GM13976 (cell line): ENCODE measurements at places on chromosomes 4 and X.
A peak's percentile ranks its signal among the peaks of the same experiment; 100 is the strongest.

- no peak for DNase-seq
Measured at GRCh38 chrX:16658284-16658683, 8.3 kb downstream of the S100G start.

- peak; percentile 48 for DNase-seq
Measured at GRCh38 chrX:47283015-47283771, 50.4 kb downstream of the USP11 start.

DNA sequence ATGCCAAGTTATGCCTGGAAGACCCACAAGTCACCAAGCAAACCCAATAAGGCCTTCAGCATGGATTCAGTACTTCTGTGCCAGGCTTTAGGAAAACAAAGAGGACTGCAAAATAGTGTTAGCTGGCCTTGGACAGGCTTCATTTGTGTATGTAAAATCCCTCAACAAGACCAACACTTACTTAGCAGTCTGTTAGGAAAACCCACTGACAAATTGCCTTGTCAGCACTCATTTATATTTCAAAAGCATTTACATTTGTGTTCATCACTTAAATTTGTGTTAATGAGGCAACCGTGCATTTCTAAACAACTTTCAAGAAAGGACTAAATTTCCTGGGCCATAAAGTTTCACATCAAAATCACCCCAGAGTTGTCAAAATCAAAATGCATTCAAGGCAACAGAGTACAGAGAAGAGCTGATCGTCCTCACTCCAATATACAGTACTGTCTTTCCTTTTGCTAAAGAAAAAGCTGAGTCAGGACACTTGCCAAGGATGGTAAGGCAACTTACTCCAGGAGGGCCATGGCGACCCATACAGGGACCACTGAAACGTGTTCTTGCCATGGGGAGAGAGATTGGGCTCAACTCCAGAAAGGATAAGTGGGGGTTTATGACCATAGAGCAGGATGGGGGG, 1.6 kb downstream of the S100G start:
- no peak for DNase-seq

GRCh38 chr4:47209833-47210232, 178.5 kb downstream of the GABRB1 start:
- DNase-seq = no peak

DNA sequence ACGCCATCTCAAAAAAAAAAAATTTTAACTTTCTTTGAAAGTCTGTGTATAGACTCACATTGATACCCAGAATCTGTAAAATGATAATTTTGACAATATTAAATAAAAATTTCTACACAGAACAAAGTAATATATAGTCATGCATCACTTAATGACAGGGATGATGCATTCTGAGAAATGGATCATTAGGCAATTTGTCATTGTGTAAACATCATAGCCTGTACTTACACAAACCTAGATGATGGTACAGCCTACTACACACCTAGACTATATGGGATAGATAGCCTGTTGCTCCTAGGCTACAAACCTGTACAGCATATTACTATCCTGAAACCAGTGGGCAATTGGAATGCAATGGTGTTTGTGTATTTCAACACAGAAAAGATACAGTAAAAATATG, 107.7 kb downstream of the BLTP1 start:
- no peak for DNase-seq

GRCh38 chr4:83212041-83212851, 72.4 kb downstream of the COQ2 start:
- no peak for DNase-seq

GRCh38 chrX:36407836-36408235, 488.3 kb downstream of the CFAP47 start:
- DNase-seq = no peak

GRCh38 chr4:150297861-150298474, 219.7 kb downstream of the DCLK2 start:
- peak; percentile 22 for DNase-seq

- no peak for DNase-seq
Measured at GRCh38 chr4:78748381-78748780, 27.8 kb upstream of the BMP2K start.

- DNase-seq = peak; percentile 19
Measured at GRCh38 chr4:10460313-10461047, 3.3 kb upstream of the ZNF518B start.

DNA sequence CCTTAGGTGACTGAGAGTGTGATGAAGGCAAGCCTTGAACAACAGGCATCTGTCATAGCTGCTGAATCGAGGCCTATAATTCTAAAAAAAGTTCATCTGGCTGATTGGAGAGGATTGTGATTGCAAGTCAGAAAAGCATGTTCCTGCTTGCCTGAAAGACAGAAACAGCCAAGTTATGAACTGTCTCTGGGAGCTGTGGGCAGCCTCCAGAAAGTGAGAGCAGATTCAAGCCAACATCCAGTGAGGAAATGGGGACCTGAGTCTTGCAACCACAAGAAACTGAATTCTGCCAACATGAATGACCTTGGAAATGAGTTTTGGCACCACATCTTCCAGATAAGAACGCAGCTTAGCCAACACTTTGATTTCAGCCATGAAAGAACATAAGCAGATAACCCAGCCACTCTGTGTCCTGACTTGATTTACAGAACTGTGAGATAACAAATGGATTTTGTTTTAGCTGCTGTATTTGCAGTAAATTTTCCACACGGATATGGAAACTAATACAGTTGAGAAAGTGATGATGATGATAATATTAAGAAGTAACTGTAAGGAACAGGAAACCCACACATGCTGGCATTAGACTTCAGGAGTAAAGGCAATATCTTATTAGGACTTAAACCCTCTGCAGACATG, 240.3 kb upstream of the NDST3 start:
- DNase-seq = no peak

GRCh38 chrX:701673-702072, 71.1 kb downstream of the SHOX start:
- no peak for DNase-seq
